CD4-positive, alpha-beta T cell (primary cell): ENCODE measurements at places on chromosomes 7 and 10.

DNA sequence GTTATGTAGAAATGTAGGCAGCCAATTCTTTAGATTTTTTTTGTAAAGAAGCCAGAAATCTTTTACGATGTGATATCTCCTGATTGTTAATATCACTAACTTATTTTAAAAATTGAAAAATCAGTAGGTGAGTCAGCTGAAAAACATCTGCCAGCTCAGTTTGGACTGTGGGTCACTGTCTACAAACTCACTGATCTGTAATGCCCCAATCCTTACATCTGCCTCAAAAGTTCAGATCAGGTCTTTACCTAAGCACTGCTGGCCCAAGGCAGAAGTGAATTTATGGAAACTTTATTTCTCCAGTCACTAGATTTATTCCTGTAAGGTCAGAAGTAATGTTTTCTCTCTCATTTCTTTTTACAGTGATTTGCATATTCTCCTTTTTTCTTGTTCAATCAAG is 31.0 kb upstream of the FAM13C start:
- DNase-seq: no peak

DNA sequence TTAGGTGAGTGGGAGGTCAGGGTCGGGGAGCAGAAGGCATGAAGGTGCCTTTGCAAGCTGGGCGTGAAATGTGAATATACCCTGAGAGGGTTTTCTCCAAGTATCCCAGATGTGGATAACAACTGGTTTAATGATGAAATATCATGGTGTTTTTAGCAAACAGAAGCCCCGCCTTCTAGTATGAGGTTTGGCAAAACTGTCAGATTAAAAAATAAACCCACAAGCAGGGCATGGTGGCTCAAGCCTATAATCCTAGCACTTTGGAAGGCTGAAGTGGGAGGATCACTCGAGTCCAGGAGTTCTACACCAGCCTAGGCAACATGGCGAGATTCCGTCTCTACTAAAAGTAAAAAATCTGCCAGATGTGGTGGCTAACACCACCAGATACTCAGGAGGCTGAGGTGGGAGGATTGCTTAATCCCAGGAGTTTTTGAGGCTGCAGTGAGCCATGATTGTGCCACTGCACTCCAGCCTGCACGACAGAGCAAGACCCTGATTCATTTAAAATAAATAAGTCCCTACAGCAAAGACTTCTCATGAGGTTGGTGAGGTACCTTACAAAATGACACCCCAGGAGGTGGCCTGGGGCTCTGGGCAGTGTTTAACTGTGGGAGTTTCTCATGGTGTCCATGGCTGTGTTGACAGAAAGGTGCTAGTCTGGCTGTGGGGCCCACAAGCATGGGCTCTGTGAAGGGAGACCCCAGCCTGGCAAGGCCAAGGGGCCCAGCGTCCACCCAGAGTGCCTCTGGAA is 6.7 kb upstream of the PWWP2B start:
- no peak for DNase-seq

DNA sequence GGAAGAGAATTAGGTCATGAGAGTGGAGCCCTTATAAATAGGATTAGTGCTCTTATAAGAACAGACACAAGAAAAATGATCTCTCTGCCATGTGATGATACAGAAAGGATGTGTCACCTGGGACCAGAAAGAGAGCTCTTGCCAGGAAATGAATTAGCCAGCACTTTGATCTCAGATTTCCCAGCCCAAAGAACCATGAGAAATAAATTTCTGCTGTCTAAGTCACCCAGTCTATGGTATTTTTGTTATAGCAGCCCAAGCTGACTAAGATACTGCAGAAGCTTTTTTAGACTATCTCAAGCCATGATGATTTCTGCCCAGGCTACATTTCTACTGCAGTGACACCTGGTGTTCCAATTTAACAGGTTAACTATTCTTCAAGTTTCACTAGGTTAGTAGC is 84.8 kb downstream of the RSU1 start:
- DNase-seq: no peak

DNA sequence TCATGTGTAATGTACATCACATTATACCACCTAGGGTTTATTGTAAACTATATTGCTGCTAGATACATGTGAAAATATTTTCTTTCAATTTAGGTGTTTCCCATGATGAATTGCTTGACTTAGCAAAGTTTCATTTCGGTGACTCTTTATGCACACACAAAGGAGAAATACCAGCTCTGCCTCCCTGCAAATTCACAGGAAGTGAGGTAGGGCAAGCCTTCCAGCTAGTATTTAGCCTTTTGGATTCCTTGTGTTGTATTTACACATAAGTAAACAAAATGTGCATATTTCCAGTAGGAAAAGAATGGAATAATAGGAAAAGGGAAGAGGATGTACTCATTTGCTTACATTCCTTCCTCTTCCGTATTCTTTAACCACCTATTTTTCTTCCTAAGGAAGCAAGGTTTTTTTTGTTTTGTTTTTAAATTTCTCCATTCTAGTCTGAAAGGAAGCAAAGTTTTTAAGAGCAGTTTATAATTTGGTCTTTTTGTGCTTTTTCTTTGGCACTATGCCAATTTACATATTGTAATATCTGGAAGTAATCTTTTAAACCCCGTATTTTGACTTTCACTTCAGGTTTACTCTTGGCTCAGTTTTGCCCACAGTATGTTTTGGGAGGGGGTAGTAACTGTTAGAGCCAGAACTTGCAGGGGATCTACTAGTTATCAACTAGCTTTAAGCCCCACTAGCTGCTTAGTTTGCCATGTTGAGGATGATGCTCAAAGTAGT is 10.4 kb downstream of the PMPCB start:
- no peak for DNase-seq

DNA sequence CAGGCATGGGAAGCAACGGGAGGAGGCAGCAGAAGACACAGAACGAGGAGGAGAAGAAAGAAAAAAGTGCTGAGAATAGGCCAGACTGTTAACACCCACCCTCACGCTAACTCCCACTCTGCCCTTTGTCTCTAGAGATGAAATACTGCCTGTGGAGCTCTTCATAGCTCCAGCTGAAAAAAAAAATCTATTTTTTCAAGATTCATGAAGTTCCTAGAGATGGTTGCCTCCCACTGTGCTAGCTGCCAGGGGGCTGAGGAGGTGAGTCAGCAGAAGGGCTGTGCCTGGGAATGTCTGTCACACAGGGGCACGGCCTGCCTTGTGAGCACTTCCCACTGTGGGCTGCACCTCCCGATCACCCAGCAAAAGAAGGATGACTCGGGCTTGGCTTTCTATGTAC is 144.5 kb downstream of the RNF216 start:
- no peak for DNase-seq

GRCh38 chr10:49488056-49488717 is 50.7 kb downstream of the ERCC6 start:
- no peak for DNase-seq

DNA sequence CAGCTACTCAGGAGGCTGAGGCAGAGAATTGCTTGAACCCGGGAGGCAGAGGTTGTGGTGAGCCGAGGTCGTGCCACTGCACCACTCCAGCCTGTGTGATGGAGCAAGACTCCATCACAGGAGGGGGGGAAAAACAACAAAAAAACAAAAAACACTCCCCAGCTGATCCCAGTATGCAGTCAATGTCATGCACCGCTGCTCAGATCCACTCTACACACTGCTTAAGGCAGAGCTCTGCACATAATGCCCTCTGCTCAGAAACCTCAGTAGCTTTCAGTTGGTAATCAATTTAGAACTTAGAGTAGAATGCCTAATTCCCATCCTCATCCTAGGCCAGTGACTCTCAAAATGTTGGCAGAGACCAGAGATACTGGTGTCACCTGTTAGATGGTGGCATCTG is 43.9 kb downstream of the PDSS1 start:
- no peak for DNase-seq
